ENCODE measurements at places on chromosomes 12 and 14. TPM values are rescaled to one million over a fixed set of nuclear protein-coding genes. Genes with fewer than 3 reads are reported as not detected.

GRCh38 chr14:34018125-34018524, 67.3 kb upstream of the EGLN3 start:
- DNase-seq = no peak

DNA sequence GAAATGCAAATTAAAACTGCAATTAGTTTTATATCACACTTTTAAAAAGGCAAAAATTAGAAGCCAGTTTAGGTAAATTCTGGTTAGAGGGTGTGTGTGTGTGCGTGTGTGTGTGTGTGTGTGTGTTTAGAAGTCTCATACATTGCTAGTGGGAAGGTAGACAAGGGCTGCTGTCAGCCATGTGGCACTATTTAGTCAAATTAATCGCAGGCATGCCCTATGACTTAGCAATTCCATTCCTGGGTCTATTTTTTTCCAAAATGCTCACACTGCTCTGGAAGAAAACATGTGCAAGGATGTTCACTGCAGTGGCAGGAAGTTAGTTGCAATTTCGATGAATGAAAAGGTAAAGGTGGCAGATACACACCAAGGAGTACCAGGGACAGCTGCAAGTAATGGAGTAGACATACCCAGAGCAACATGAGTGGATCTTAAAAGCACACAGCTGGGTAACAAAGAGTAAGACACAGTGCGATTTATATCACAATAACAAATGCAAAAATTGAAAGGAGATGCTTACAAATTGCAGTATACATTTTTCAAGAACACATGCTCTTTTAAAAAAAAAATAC, 11.6 kb downstream of the CAPZA3 start:
- DNase-seq = no peak

DNA sequence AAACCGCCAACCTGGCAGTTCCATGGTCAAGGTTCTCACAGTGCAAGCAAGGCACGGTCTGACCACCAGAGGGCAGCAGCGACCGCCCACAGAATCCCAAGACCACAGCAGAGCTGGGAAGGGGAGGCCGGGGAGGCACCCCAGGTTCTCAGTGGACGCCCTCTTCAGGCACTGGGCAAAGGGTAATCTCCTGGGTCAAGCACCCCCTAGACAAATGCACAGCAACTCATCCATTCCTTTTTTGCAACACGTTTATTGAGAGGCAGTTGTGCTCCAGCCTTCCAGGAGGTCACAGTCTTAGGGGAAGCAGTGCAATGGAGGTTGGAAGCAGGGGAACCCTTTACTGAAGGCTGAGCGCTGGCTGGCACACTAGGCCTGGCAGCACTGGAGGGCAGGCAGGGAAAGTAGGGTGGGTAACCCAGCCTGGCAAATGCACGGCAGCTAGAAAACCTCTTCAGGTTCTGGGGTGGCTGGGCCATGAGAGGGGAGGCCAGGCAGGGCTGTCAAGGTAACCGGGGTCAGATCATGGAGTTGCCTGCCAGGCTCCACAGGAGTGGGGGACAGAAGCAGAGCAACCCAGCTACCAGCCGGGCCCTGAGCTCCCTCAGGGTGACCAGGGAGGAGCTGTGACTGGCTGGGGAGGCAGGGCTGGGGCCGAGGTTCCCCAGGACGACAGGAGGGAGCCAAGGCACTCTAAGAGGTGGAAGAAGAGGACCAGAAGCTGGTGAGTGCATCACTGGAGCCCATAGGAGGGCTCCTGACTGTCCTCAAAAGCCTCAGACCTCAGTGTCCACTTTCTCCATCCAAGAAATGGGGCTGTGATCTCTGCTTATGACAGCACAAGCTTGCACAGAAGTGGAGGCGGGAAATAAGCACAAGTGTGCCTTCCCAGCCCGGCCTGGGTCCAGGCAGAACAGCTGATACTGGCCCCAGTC, 1.8 kb upstream of the RHOF start:
- DNase-seq = peak; percentile 92

DNA sequence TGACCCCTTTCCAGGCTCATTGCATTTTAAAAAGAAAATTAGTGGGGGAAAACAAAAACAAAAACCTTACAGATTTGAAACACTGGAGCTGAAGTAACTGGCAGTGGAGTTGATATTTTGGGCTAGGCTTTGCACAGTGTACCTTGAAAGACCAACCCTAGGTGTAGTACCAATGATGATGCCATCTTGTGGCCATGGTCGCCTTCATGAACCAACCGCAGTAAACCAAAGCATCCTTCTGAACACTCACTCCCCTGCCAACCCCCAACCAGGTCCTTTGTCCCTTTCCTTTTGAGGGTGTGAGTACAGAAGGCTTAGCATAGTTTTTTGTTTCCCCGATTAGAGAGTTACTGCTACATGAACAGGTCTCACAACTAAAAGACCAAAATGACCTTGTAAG, 5.9 kb downstream of the TOMM20L start:
- no peak for DNase-seq

GSKIP gene
- total RNA-seq = 81.3 TPM

Measured in mucosa of descending colon (tissue), 3 donors.